ENCODE measurements at places on chromosomes 5 and 9.
A peak's percentile ranks its signal among the peaks of the same experiment; 100 is the strongest.

- DNase-seq, result no peak
Observed at GRCh38 chr5:27682600-27682999, 644.2 kb upstream of the CDH9 start.

GRCh38 chr5:8317335-8317734 lies 448.4 kb downstream of the MTRR start:
- DNase-seq, result no peak

DNA sequence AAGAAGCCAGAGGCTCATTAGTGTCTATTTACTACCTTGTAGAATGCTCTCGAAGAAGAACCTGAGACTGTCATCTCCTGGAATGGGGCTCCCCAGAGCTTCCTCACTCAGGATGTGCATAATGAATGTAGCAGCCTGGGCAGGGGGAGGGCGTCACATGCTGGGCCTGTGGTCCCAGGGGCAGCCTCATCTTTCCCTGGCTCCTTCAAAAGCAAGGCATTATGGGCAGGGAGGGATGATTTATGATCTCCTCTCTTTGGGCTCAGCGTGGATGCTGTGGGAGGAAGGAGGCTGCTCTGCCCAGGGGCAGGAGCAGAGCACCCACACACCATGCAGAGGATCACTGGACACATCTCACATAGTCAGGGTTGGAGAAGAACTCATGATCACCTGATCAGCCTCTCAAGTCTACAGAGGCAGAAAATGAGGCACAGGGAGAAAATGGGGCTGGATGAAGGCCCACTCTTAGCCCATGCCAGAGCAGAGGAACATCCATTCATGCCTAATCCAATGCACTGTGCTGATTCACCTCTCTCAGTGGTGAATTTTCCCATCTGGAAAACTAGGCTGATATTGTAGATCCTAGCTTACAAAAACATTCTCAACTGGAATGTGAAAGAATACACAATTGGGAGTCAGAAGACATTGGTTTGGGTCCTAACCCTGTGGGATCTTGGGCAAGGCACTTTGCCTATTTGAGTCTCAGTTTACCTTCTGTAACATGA lies 173.7 kb downstream of the CARTPT start:
- DNase-seq, result no peak

DNA sequence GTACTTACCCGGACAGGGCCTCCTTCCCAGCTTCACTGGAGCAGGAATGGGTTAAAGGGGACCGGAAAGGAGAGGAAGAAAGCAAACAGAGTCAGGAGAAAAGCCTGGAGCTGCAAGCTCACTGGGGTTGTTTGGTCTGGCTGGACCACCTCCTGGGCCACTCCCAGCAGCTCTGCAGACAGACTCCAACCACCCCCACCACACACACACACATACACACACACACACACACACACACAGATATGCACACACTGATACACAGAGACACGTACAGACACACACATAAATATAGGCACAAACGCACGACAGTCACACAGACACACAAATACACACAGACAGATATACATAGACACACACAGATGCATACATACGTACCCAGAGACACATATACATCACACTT lies 34.9 kb upstream of the SYNPO start:
- DNase-seq, result no peak

GRCh38 chr9:78676623-78677022 lies 379.7 kb downstream of the PSAT1 start:
- DNase-seq, result no peak

DNA sequence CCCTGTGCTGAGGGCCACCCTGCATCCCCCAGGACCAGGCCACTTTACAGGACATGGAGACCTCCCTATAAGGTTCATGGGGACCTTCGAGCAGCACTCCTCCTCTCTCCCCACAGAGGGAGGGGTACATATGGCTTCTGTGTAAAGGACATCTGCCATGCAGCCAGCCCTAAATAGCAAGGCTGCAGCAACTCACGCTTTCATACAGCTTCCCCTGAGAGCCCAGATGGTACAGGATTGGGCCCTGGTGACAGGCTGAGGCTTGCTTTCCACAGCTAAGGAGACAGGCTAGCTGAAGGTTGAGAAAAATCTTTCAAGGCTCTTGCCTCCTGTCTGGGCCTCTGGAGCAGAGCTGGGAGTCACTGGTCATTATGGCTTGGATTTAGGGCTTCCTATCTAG lies 147.0 kb upstream of the ZNF366 start:
- DNase-seq, result no peak

DNA sequence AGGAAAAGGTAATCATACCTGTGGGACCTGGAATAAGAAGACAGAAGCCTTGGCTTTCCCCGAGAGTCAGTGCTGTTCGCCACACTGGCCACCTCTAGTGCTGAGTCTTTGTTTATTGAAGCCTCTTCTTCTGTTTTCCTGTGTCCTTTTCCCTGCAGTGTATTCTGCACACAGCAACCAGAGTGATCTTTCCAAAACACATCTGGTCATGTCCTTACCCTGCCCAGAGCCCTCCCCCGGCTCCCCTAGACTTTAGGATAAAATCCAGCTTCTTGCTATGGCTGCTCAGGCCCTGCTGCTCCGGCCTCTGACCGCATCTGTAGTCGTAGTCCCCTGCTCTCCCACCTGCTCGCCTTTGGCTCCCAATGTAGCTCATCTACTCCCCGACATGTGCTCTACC lies 28.3 kb downstream of the GALNT10 start:
- DNase-seq, result no peak

- no peak for DNase-seq
Observed at GRCh38 chr9:77847059-77847499, 184.5 kb downstream of the GNAQ start.

GRCh38 chr5:58927181-58927580 lies 344.3 kb downstream of the RAB3C start:
- DNase-seq, result no peak

DNA sequence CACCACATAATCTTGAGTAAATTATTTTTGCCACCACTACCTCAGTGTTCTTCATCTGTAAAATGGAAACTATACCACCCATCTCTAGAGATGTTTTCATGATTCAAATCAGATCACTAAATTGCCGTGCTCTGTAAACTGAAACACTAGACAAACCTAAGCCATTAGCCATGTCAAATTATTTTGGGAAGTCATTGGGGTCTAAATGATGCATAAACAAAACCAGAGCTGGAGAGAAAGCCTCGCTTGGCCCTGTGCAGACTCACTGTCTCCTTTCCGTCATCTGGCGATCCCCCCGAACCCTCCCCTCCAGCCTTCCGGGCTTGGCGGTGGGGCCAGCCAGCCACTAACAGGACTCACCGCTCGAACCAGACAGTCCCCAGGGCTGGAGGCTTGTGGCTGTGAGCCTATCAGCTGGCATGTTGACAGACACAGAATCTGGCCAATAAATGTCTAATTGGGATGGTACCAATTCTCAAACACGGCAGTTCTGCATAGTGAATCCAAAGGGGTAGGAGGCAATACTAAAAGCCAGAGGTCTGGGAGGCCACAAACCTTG lies 256.5 kb downstream of the SEC61B start:
- DNase-seq, result no peak

- no peak for DNase-seq
Observed at GRCh38 chr5:145062280-145063062, 772.7 kb downstream of the PRELID2 start.

DNA sequence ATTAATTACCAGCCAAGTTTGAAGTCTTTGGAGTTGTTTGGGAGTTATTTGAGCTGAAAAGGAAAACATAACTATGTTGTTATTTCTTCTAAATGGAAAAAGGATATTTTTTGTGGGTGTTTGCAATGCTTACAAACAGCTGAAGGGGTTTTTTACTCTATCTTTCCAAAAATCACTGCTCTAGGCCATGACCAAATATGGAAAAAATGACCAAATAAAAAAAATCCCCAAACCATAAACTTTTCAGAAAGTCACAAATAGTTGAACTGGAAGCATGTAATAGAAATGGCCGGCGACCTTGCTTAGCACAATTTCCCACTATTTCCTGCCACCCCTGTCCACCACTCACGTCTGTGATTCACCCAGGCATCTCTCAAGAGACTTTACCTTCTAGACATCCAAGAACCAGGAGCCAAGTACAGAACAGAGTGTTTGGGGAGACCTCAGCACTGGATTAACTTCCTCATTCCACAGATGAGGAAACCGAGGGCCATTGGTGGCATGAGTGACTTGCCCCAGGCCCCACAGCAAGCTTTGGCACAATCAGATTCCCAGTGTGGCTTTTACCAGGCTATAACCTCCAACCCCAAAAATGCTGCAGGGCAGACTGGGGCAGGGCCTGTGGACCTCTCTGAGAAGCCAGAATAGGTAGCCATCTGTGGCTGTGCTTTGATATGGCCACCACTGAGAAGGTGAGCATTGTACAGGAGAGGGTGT lies 84.5 kb downstream of the NRG2 start:
- no peak for DNase-seq

- DNase-seq, result no peak
Observed at GRCh38 chr9:70127036-70127435, 83.4 kb downstream of the MAMDC2 start.

DNA sequence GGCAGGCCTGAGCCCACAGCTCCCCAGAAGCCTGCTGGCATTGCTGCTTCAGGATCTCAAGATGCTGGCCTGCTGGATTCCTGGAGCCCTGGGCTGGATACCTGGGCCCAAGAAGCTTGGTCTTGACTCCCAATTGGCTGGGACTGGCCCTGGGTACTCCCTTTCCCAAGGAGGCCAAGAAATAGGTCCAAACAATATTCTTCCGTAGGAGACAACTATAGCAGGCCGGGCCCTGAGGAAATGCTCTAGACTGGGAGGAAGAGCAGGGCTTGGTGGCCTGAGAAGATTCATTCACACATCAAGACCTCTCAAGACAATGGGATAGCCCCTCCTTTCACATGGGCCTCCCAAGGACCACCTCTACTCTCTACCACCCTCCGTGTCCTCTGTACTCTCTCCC lies 7.9 kb downstream of the CSF2 start:
- no peak for DNase-seq

- no peak for DNase-seq
Observed at GRCh38 chr5:138491669-138492559, 26.6 kb downstream of the EGR1 start.

- DNase-seq, result no peak
Observed at GRCh38 chr5:64595031-64595855, 89.4 kb downstream of the RGS7BP start.

- peak; percentile 15 for DNase-seq
Observed at GRCh38 chr9:36891341-36891811, 142.7 kb downstream of the PAX5 start.

DNA sequence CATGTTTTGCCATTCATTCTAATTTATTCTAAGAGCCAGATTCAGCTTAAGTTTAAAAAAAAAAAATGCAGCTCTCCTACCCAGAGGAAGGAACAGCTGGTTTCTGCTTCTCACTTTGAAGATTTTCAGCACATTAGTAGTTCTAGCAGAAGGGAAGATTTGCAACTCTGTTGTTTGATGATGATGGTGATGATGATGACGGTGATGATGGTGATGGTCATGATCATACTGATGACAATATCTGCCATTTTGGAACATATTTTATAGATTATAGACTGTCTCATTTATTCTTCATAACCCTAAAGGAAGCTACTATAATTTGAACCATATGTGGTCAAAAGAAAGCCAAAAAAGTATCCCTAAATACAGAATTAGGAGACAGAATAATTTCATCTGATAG lies 7.9 kb upstream of the MED10 start:
- DNase-seq, result no peak

DNA sequence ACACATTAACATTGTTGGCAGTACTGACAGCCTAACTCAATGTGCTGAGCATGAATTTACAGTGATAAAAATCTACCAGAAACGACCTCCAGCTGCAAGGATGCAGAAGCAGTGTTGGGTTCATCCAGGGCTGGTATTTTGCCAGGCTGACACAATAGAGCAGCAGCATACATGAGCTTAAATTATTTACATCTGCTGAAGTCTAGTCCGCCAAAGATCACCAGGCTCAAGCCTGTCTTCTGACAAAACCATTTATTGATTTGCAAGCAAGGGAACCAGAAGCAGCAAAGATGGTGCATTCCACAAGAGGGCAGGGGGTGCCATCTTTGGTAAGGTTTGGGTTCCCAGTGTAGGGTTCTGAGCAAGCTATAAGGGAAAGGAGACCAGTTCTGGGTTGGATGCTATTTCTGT lies 8.7 kb upstream of the C5orf34 start:
- DNase-seq, result peak; percentile 62

DNA sequence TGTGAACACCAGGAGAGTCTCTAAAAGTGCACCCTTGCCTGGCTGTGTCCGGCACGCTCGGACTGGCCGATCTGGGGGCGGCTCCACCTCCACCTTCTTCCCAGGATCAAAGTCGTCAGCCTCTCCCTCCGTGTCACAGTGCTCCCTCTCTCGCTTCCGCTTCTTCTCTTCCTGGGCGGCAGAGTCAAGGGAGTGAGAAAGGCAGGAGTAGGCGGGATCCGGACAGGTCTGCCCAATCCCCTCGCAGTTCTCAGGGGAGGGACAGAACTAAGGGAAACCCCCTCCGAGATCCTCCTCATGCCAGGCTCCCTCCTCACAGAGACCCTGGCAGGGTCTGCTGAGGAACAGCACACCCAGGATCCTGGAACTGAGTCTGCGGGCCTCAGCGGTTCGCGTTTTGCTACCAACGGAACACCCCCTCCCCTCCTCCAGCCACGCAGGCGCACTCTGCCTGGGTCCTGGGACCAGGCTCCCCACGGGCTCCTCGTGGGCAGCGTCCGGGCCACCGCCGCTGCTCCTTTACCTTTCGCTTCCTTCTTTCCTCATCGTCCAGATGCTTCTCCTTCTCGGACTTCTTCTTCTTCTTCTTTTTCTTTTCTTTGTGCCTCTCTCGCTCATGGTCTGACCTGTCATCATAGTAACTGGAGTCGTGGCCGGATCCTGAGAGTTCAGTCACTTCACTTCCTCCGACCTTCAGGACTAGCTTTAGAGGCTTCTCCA lies 1.3 kb downstream of the BRD9 start:
- DNase-seq, result no peak

DNA sequence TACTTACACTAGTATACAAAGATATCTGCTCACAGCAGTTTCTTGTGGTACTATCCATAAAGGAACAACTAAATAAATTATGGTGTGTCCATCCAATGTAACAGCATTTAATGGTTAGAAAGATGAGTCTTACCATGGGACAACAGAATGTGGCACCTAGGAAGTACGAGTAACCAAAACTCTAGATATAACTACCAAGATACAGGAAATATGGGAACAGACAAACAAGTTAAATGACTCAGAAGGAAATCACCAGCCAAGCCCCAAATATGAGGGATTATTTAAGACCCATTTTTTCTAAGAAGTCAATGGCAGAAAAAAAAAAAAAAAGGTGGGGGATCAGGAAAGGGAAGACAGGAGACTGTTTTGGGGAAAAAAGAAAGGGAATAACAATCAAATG lies 294.8 kb downstream of the PRELID2 start:
- no peak for DNase-seq

DNA sequence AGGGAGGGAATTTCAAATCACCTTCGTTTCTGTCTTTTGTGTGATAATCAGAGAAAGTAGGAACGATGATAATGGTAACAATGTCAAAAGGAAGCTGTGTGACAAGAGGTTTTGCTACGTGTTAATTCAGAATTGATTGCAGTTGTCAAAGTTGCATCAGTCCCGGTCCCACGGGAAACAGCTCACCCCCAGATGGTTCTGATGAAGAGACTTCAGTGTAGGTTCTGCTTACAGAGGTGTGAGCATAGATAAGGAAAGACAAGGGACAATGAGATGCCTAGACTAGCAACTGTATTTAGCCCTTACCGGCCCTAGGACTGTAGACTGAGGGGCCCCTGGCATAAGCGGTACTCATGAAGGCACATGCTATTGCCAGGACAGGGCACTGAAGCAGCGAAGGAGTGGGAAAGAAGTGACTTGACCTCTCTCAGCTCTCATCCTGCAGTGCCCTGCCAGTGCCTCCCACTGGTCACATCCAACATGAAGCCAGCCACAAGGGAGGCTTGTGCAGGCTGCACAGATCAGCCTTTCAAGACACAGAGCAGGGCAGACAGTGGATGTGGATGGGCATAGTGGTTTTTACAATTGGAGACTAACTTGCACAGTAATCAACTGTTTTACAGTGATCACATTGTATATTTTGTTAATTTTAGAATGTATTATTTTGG lies 21.1 kb downstream of the PDE8B start:
- DNase-seq, result no peak

Measured in HFF-Myc (cell line).